ENCODE measurements at places on chromosomes 12 and 14. TPM values are rescaled to one million over a fixed set of nuclear protein-coding genes. Genes with fewer than 3 reads are reported as not detected.

GRCh38 chr12:58576916-58577315 is 343.4 kb downstream of the LRIG3 start:
- no peak for DNase-seq

GRCh38 chr14:102586420-102587104 is 5.9 kb upstream of the RCOR1 start:
- DNase-seq: no peak

DNA sequence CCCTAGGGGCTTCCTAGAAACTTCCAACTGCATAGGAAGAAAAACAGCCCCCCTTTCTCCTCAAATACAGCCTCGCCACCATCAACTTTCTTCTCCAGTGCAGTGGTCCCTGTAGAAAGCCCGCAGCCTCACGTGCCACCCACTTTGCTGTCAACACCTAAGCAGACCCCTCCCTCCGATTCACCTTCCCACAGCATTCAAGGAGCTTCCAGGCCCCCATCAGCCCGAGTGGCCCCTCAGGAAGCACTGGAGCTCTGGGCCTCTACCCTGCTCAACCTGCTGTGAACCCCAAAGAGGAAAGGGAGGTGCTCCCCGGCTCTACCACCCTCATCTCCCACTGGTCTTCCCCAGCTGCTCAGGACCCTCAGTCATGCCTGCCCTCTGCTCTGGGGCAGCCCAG is 55.0 kb downstream of the RNF34 start:
- no peak for DNase-seq

- no peak for DNase-seq
These were observed 57.9 kb downstream of the NAV3 start for GRCh38 chr12:77888611-77889010.

DNA sequence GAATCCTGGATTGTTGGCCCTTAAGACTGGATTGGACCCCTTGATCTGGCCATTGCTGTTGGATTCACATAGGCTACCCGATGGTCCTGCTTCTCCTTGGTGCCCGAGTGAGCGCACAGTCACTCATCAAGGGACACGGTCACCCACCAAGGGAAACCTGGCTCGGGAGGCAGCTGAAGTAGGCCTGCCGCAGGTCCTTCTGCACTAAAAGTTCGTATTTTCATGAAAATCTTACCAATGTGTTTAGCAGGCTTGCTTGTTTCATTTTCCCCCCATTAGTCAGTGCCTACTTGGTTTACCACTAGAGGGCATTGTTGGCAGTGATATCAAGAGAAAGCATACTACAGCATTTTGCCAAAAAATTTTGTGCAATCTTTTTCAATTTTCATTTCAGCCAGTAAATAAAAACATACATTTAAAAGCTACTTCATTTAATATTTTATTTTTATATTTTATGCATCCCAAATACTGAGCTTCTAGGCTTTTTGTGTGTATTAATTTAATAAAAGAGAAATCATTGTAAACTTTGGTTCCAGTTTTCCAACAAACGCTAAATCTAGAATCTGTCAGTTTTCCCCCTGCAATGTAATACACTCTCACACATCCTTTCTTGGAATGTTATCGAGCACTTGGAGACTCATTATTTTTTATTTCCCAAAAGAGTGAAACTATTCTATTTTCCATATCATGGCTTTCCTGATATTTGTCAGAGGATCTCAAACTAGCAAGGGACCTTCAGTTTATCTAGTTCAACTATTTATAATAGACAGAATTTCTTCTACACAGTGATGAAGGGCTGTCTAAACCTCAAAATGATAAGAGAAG is 116.7 kb downstream of the LMNTD1 start:
- peak; percentile 47 for DNase-seq

DNA sequence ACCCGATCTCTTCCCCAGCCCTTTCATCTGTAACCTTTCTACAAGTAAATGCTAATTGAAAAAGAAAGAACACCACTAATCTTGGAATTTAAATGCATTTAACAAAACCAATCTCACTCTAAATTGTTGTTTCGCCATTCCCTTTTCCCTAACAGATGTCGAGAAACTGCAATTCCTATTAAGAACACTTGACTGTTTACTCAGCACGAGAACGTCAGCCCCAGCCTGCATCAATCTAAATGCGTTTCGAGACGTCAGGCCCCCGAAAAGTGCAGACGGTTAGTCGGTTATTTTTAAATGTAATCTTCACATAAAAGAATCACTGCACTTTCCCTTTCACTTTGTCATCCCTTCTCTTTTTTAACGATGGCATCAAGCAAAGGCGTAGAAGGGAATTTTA is 837.6 kb downstream of the VRK1 start:
- no peak for DNase-seq

DNA sequence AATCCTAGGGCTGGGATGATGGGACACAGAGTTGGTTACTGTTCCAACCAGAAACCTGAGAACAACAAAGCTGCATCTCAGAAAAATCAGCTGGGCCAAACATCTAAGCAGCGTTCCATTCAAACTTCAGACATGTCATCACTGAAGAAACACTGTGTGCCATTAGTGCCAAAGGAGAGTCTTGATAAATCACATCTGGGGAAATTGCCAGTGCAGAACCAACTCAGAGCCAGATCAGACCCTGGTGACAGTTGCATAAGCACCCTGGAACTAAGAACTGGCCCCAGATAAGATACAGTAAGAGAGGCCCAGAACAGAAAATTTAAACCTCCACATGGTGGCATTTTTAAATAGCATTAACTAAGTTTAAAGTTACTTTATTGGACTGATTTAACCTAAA is 482.8 kb downstream of the PRKD1 start:
- DNase-seq: no peak

DNA sequence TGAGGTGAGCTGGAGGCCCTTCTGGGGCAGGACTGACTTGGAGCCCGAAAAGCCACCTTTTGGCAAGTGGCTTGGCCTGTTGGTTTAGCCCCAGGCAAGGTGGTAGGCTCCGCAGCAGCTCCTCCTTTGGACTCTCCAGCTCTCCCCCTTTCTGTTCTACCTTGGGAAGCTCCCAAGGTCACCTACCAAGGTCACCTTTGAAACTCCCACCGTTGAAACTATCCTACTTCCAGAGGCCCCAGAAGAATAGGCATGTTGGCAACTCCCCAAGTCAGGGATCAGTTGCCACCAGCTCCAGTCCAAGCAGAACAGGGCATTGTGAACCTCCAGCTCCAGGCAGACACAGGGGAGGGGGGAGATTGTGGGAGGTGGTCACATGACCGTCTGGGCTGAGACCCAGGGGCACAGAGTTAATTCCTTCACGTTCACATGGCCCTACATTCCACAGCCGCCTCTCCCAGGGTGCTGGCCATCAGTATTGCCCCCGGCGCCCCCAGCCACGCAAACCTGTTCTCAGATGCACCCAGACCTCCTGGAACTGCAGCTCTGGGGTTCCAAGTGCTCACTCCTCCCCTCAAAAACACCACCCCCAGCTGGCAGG is 14.4 kb downstream of the IRF2BPL start:
- no peak for DNase-seq

DNA sequence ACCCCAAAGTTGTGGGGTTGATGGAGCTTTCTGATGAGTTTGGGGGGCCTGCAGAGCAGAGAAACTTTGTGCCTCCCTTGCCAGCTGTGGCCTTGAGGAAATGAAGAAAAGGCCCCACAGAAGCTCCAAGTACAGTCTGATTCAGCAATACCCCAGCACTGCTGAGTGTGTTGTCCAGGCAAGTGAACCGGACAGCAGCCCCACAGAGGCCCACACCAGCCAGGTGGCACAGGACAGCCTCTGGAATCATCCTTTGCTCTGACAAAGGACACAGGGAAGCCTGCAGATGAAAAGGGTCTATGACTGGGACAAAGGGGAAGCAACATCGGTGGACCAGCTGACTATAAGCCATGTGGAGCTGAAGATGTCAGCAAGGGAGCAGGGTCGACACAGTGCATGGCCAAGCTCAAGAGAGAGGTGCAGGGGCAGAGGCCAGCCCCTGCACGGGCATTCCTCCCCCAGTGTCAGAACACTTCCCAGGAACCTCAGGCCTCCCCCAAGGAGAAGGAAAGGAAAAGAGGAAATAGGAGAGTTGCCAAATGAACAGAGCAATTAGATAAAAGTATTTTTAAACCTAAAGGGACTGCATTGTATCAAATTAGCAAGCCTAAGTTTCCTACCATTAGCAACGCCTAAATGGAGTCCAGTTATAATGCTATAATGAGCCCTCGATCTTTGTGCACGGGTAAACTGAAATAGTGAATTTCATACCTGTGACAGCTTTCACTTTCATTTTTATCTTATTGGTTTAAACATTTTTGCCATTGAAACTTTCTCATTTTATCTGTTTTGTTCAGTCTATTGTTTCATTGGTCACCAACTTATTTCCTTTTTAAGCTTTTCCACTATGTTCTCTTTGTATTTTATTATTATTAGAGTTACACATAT is 46.3 kb upstream of the PTGDR start:
- DNase-seq: no peak

GRCh38 chr14:106841701-106842100 is 1315.3 kb downstream of the TMEM121 start:
- DNase-seq: no peak

DNA sequence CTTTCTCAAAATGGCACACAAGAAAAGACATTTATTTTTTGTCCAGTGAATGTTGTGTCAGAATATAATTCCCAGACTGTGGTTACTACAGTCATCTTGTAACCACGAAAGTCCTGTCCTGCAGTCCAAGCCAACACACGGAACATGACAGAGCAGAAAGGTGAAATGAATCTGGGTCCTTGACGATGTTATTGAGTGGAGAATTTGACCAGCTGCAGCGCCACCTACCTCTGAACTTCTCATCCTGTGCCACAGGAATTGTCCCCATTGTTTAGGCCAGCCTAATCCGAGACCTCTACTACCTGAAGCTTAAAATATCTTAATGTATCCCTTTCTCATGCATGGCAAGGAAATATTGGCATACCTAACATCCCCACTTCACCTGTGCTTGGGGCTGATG is 64.1 kb upstream of the OTX2 start:
- DNase-seq: no peak

DNA sequence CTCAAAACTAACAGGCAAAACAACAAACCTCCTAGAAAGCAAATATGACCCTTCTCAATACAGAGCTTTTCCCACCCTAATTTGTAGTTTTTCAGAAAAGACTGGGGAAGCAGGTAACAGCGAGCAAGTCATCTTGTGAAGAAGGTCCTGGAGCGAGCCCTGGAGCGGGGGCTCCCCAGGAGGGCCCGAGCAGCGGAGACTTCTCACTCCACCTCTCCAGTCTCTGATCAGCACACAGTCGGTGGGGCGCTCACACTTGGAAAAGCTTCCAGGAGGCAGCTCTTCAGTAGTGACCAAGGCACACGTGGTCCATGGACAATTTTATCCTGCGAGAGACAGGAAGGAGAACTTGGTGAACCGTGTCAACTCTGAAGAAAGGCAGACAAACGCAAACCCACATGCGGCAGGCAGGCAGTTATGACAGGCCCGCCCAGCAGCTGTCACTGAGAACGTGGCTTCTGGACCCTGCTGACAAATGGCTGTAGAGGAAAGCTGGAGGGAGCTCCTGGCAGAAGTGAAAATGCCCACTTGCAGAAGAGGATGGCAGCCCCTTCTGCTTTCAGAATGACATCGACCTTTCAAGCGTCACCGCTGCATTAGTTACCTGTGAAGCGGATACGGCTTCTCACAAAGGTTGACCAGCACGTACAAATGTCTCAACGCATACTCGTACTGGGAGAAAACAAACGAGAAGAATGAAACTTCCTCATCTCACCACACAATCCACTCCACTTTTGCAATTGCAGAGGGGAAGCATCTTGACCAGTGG is 44.2 kb downstream of the LGMN start:
- no peak for DNase-seq

DNA sequence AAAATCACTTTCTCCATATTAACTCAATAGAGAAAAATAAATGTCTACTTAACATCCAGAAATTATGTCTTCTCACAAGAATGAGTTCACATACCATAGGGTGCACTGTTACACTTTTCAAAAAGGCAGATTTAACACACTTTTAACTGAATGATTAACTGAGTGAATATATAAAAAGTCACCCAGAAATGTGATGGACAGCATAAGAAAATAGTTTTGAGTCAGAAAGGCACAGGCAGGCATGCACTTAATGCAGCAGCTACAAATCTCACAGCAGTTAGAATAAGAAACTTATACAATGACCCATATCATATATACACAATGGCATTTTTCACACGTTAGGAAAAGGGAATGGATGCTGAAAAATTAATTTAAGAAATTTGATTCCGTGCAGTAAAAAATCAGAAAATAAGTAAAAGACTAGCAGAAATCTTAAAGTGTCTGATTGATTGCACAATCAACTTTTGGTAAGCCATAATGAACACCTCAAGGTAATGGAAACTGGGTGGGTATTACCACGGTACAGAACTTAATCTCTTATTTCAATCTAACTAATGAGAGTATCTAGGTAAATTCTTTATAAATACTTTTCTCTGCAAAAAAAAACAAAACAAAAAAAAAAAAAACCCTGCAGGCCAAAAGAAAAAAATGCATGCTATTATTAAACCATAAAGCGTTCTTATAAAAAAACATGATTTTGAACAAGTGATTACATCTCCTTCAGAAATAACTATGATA is 3.5 kb downstream of the MED13L start:
- no peak for DNase-seq

GRCh38 chr12:30967026-30967425 is 40.5 kb downstream of the TSPAN11 start:
- DNase-seq: no peak

DNA sequence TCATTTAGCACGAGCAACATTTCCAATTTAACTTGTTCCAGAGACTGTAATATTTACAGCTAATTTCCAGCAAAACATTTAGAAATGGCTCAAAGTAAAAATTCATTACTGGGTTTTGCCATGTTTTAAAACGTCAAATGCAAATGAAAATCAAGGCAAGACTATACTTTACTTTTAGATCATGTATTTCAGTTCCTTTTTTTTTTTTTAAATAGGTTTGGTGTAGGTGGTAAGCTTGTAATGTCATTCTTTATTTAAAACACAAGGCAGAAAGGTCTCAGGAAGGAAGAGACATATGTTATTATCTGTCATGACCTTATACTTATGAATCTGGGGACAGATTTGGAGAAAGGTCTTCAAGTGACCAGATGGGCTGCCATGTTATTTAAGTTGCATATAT is 54.1 kb downstream of the GRIP1 start:
- no peak for DNase-seq

- no peak for DNase-seq
These were observed 7.6 kb upstream of the ZNF410 start for GRCh38 chr14:73879027-73879426.

DNA sequence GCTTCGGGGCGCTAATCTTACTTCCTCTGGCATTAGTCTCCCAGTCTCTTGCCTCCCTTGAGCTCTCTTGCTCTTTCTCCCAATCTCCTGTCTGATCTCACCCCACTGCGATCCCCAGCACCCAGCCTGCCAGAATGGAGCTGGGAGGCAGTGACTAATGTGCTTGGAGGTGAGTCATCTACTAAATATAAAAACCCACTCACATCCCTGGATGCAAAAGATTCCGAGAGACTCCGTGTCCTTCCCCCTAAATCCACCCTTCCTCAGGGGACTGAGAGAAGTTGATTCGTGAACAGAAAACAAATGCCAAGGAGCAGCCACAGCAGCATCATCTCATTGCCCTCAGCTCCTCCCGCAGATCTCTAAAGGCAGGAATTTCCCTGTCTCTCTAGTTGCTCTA is 45.7 kb upstream of the KCNA5 start:
- no peak for DNase-seq

GRCh38 chr14:21068521-21069387 is 1.4 kb upstream of the ARHGEF40 start:
- DNase-seq: no peak

ASPG gene
- polyA plus RNA-seq: 11.0 TPM

GYS2 gene
- polyA plus RNA-seq: not detected

SOAT2 gene
- polyA plus RNA-seq: 1.2 TPM

NRL gene
- 2.9 TPM for polyA plus RNA-seq

KRT85 gene
- not detected for polyA plus RNA-seq

IKZF4 gene
- polyA plus RNA-seq: 15.0 TPM

LRTM2 gene
- 0.42 TPM for polyA plus RNA-seq

AQP2 gene
- 97.4 TPM for polyA plus RNA-seq

PLEKHG7 gene
- 0.72 TPM for polyA plus RNA-seq
